ENCODE measurements at places on chromosomes 5 and 9.

DNA sequence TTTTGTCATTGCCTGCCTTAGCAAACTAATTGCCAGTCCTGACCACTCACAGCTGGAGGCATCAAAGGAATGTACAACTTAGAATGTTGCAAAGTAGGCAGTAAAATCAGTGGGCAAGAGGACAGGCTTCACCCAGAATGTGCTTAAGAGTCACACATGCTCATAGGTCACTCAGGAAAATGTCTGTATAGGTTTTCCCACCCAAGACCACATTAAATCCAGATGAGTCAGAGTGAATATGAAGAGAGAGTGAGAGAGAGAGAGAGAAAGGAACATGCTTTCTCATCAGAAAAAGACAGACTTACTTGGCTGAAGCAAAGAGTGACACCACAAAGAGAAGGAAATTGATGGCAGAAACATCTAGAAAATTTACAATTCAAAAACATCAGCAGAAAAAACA is 37.9 kb downstream of the PLEKHG4B start:
- DNase-seq = no peak
- H3K4me3 ChIP-seq = no peak overlapping the region
- peaks cover 13% of the 10 kb centered on the region for H3K4me1 ChIP-seq

DNA sequence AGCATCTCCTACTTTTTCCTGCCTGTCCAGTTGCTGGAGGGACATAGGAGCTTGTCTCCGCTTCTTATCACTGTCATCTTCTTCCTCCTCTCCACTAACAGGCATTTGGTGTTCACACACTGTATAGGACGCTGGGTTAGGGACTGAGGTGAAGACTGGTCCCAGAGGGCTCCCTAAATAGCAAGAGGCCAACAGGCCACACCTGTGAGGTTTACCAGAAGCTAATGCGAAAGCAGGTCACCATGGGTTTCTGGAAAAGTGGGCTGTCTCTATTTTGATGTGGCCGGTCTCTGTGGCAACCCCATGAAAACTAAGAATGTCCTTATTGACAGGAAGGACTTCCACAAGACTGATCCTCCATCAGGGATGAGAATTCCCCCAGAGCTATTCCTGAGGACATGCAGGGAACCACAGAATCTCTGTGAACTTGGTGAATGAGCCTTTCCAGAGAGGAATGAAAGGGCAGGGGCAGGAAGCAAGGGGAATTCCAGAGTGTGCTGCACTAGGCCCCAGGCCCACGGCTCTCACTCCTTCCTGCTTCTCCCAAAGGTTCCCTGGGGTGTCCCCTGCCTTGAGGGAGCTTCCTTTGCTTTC is 61.7 kb downstream of the DAP start:
- no peak overlapping the region for H3K27ac ChIP-seq
- H3K27me3 ChIP-seq = no peaks in the 10 kb centered on the region
- no peaks in the 10 kb centered on the region for H3K4me1 ChIP-seq

GRCh38 chr5:102279711-102280110 is 16.4 kb downstream of the SLCO4C1 start:
- no peaks in the 10 kb centered on the region for H3K4me1 ChIP-seq
- DNase-seq = no peak
- no peak overlapping the region for H3K4me3 ChIP-seq
- no peaks in the 10 kb centered on the region for H3K27me3 ChIP-seq
- H3K36me3 ChIP-seq = no peaks in the 10 kb centered on the region

GRCh38 chr9:93810028-93810971 is 144.9 kb downstream of the BARX1 start:
- H3K36me3 ChIP-seq = no peaks in the 10 kb centered on the region
- H3K4me3 ChIP-seq = no peak overlapping the region
- peaks cover 11% of the 10 kb centered on the region for H3K27me3 ChIP-seq
- H3K4me1 ChIP-seq = no peaks in the 10 kb centered on the region
- no peak overlapping the region for H3K27ac ChIP-seq

DNA sequence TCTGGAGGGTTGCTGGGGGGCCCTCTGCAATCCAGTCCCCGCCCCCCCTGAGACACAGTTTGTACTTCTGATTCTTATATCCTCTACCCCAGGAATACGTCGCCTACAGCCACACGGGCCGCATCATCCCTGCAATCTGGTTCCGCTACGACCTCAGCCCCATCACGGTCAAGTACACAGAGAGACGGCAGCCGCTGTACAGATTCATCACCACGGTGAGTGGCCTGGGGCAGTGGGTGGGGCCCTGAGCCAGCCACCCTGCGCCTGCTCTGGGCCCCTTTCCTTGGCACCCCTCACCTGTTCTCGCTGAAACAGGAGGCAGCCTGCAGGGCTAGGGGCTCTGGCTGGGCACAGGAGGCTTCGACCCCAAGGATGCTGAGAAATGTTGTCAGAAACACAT is 24.1 kb upstream of the RPL26L1 start:
- H3K4me1 ChIP-seq = peaks cover 8% of the 10 kb centered on the region
- no peak for DNase-seq
- H3K4me3 ChIP-seq = no peak overlapping the region

- no peaks in the 10 kb centered on the region for H3K4me1 ChIP-seq
- no peak for DNase-seq
- no peak overlapping the region for H3K27ac ChIP-seq
- H3K4me3 ChIP-seq = no peak overlapping the region
- no peaks in the 10 kb centered on the region for H3K27me3 ChIP-seq
Observed at GRCh38 chr9:16640649-16641048, 229.8 kb downstream of the BNC2 start.

DNA sequence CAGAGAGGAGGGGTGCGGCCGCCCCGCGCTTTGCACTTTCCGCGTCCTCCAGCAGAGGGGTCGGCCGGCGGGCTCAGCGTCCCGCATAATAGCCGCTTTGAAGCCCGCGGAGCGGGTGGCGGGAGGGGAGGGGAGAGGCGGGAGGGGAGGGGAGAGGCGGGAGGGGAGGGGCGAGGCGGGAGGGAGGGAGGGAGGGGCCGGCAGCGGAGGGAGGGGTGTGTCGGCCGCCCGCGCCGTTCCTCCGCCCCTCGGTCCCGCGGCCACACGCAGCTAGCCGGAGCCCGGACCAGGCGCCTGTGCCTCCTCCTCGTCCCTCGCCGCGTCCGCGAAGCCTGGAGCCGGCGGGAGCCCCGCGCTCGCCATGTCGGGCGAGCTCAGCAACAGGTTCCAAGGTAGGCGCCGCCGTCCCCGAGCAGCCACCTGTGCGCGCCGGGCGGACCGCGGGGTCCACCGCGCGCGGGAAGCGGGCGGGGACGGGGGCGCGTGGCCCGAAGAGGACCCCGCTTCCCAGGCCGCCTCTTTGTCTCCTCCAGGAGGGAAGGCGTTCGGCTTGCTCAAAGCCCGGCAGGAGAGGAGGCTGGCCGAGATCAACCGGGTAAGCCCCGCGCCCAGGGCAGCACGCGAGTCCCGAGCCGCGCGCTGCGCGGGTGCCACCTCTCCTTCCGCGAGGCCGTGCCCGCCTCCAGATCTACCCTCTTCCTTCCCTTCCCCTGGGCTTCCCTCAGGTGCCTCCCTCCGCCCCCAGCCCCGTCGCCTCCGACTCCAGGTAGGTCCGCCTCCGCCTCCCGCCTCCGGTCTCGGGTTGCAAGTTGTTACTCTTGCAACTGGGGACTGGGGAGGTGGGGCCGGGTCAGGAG is at the start of gene AIF1L:
AIF1L (plus strand) TSS at position 263 of the 857 bp plus-strand sequence; CDS start at position 362, 99 bp downstream.
- H3K27ac ChIP-seq = peak within 1 kb of the TSS; percentile 59
- peaks cover 6% of the 10 kb centered on the region for H3K36me3 ChIP-seq
- peak; percentile 80 for DNase-seq

DNA sequence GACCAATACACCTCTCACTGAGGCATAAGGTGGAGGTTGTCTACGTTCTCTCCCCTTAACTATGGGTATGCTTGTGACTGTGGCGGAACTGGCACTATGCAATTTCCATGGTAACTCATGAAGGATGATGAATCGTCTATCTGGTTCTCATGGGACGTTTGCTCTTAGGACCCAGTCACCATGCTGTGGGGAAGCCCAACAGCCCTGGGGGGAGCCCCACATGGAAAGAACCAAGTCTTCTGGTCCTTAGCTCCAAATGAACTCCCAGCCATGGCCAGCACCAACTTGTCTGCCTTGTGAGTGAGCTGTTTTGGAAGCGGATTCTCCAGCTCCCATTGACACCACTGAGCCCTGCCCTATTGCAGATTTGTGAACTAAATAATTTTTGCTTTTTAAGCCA is 188.7 kb upstream of the S1PR3 start:
- H3K27me3 ChIP-seq = no peaks in the 10 kb centered on the region
- H3K36me3 ChIP-seq = no peaks in the 10 kb centered on the region
- H3K4me3 ChIP-seq = no peak overlapping the region
- DNase-seq = no peak
- no peak overlapping the region for H3K27ac ChIP-seq

- H3K27me3 ChIP-seq = no peaks in the 10 kb centered on the region
- H3K4me1 ChIP-seq = peaks cover 13% of the 10 kb centered on the region
- H3K36me3 ChIP-seq = no peaks in the 10 kb centered on the region
- H3K4me3 ChIP-seq = no peak overlapping the region
- H3K27ac ChIP-seq = no peak overlapping the region
Observed at GRCh38 chr5:137344723-137345322, 154.3 kb downstream of the SPOCK1 start.

- no peaks in the 10 kb centered on the region for H3K27me3 ChIP-seq
- no peak overlapping the region for H3K27ac ChIP-seq
- no peak for DNase-seq
- no peaks in the 10 kb centered on the region for H3K4me1 ChIP-seq
- no peak overlapping the region for H3K4me3 ChIP-seq
Observed at GRCh38 chr5:83745816-83746215, 25.2 kb upstream of the HAPLN1 start.

DNA sequence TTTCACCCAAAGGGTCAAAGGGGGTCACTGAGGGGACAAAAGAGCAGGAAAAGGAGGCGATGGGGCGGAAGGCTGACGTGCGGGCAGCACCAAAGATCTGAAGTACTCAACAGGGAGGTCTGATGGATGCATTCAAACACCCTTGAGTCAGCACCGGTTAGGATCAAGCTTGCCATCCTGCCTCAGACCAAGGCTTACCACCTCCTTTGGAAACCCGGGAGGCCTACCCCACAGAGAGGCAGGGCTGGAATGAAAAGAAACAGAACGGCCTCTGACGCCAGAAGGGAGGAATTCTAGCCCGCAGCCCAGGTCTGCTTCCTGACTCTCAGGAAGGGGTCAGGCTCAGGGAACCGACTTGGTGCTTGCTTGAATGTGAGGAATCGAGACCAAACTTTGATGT is 125.6 kb downstream of the PAPPA start:
- H3K27me3 ChIP-seq = peaks cover 2% of the 10 kb centered on the region
- peak overlapping the region; percentile 55 for H3K27ac ChIP-seq
- H3K36me3 ChIP-seq = peaks cover 8% of the 10 kb centered on the region
- peak; percentile 94 for DNase-seq
- H3K4me3 ChIP-seq = peak overlapping the region; percentile 18

DNA sequence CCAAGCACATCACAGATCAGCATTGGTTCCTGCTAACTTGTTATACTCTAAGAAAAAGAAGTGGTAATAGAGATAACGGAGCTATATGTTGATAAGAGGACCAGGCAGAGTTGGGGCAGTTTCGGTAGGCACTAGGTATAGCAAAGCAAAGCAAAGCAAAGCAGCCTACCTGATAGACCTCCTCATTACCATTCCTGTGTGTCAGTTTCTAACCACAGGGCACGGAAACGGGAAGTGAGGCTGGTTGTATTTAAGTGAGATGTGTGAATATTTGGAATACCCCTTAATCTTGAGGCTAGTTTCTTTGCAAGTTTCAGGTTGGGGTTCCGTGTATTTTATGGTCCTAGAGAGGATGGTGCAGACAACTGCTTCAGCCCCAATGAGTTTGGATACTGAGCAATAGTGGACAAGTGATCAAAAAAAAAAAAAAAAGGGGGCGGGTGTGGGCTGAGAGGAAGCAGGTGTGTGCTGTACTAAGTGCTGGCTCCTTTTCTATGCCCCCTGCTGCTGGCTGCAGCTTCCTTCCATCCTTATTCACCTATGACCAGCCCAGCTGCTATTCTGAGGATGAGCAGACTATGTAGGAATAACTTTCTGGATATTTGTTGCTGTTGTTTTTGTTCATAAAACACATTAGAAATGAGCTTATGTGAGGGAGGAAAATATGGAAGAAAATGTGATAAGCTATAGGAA is 183.3 kb downstream of the SH3GL2 start:
- H3K4me1 ChIP-seq = no peaks in the 10 kb centered on the region
- no peak overlapping the region for H3K4me3 ChIP-seq
- no peaks in the 10 kb centered on the region for H3K27me3 ChIP-seq
- no peaks in the 10 kb centered on the region for H3K36me3 ChIP-seq
- H3K27ac ChIP-seq = no peak overlapping the region
- no peak for DNase-seq

Measured in neuronal stem cell (in vitro differentiated cells).